ENCODE measurements at places on chromosomes 5 and 9. TPM values are rescaled to one million over a fixed set of nuclear protein-coding genes. Genes with fewer than 3 reads are reported as not detected.

GRCh38 chr9:131053896-131054295 is 42.4 kb upstream of the AIF1L start:
- no peak for DNase-seq

DNA sequence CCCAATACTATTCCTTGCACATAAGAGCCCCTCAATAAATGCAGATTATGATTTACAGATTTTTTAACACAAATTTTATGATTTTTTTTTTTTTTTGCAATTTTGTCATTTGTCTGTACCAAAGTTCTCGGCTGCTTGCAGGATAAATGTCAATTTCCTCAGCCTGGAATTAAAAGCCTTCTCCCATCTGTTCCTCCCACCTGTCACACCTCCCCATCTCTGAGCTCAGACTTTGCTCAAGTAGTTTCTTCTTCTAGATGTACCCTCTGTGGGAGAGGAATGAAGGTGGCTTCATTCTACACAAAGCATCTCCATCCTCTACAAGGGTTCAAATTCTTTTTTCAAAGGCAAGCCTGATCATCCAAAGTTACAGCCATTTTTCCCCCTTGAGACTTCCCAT is 153.7 kb upstream of the GRAMD2B start:
- DNase-seq: no peak

DNA sequence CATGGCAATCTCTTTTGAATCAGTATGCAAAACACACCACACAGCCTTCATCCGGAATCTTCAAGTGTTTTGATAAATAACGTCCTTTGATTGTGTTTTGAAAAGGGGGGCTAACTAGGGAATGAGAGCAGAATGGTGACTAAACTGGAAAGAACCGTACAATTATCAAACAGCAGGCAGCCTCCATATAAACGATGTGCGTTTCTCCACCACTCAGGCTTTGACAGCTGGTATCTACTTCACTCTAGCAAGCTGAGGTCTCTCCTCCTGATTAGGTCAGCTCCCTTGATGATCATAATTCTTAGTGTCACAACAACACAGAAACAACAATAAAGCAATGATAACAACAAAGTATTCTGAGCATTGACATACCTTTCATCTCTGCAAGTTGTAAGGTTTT is 465.9 kb downstream of the TUSC1 start:
- DNase-seq: no peak

The DDX4 gene
- not detected for total RNA-seq

The WWC1 gene
- 0.96 TPM for total RNA-seq

The FCHO2 gene
- total RNA-seq: 46.7 TPM

The TLX3 gene
- total RNA-seq: not detected

Data from breast epithelium (tissue), 4 donors.